ENCODE measurements at places on chromosomes 4 and X.

- DNase-seq: peak; percentile 60
Observed at GRCh38 chrX:136028383-136028984, 43.2 kb downstream of the SLC9A6 start.

GRCh38 chr4:121192480-121192879 lies 28.4 kb upstream of the TNIP3 start:
- DNase-seq: no peak

DNA sequence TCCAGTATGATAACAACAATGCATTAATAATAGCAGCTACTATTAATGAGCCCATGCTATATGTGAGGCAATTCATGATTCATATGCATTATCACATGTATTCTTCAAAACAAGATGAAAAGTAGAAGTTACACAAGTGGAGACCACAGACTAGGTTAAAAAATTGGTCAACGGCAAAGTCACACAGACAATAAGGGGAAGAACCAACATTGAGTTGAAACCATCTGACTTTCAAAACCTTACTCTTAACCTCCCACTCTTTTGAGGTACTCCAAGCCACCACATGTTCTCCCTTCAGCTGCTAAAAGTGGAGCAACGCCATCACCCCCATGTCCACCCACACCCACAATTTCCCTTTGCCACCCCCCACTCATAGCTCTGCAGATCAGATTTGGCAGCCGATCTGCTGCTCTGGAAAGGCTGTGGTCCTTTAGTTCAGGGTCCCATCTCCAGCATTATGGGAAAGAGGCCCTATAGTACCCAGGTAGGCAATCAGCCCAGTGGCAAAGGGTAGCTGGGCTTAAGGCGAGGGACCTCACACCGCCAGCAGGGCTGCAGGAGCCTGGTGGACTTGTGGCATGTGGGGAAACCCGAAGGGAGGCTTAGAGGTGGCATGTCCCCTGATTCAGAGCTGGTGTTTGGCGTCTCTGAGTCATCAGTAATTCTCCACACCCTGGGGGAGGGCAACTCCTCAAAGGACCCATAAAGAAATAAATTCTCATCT lies 33.5 kb upstream of the CYBB start:
- DNase-seq: no peak

DNA sequence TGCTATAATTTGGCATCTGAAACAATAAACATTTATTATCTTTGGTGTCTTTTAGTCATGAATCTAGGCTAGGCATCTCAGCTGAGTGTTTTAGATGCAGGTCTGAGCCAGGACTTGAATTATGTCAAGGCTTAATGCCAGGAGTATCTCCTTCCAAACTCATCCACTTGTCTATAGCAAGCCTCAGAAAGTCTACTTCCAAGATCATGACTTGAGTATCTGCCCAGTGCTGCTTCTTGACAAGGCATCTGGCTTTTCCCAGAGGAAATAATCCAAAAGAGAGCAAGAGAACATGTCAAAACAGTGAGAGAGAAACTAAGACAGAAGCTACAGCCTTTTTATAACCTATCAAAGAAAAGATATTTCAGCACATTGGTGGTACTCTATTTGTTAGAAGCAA lies 1052.1 kb upstream of the PCDH10 start:
- DNase-seq: no peak

DNA sequence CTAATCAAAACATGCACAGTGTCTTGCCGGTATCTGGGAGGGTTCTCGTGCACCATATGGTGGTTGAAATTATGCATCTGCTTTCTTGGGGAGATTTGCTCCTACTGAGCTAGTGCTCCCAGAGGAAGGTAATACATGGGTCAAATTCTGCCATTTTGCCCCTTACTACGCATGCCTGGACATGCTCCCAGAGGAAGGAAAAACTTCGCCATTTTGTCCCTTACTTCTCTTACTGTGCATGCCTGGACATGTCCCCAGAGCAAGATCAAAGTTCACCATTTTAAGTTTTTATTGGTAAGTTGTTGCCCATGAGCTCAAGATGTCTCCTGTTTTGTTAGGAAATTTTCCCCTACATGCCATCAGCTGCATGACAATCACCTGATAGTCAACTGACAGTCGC lies 252.1 kb upstream of the KLHL4 start:
- no peak for DNase-seq

- no peak for DNase-seq
Observed at GRCh38 chr4:27759611-27760575, 899.3 kb downstream of the STIM2 start.

GRCh38 chr4:80900908-80901307 lies 129.6 kb upstream of the BMP3 start:
- no peak for DNase-seq

GRCh38 chrX:47815901-47816845 lies 20.5 kb upstream of the ZNF81 start:
- DNase-seq: no peak

All from NCI-H526 (cell line).